ENCODE measurements at places on chromosomes 3 and 15.

DNA sequence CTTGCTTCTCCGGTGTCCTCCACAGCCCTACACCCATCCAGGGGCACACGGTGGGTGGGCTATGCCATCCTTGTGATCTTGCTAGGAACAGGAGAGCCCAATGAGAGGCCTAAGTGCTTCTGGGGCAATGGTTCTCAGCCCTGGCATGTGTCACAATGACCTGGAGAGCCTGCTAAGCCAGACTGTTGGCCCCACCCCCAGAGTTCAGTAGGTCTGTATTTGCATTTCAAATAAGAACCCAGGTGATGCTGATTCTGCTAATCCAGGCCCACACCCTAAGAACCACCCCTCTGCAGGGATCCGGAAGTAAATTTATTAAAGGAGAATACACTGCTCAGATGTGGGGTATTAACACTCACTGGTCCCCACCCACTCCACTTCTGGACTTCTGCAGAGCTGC, 57.9 kb downstream of the RORA start:
- no peak for DNase-seq

GRCh38 chr3:196198771-196199753, 12.1 kb downstream of the ZDHHC19 start:
- no peak for DNase-seq

- no peak for DNase-seq
These were observed 110.4 kb downstream of the IL12A start for GRCh38 chr3:160098926-160099626.

DNA sequence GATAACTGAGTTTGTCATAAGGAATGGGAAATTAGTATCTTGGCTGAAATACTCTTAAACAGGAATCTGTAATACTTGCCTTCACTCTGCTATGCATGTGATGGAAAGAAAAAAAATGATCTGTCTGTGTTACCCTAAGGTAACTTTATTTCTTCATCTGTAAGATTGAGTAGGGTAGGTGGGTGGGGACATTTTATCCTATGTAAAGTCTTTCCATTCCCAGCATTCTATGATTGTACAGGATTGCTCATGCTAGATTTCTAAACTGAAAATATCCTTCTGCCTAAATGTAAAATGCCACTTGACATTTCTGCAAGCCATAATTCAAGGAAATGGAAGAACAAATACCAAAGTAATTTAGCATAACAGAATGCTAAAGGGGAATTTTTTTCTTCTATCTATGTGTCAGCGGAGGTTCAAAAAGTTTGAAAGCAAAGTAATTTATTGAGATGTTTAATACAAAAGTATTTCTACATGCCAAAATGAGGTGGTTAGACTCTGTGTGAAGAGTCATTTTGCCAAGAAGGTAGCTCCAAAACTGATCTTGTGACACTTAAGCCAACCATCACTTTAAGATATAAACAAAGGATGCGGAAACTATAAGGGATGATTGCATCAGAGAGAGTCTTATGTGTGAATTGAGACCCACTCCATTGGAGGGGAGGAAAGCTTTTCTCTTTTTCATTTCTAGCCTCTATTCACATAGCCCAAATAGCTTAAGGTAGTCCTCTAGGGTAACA, 46.6 kb upstream of the SERPINI2 start:
- no peak for DNase-seq

GRCh38 chr15:47963265-47963664, 157.5 kb upstream of the SLC24A5 start:
- DNase-seq: no peak

DNA sequence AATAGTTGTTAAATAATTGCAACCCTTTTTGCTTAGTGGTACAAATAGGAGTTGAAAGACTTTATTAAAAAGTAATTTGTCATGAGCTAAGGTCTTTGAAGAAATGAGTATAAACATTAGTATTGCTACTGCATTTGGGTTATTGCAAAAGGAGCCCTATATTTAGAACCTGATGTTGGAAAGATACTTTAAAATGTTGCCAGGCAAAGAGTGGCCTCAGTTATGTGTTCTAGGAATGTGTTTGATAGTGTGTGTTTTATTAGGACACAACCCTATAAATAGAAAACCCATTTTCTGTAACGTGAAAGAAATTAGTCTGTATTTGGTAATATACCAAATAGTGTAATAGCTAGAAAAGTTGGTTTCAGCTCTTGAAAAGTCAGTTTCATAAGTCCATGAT, 10.7 kb downstream of the VPS8 start:
- DNase-seq: no peak

GRCh38 chr3:100754563-100755334, 45.5 kb downstream of the TFG start:
- no peak for DNase-seq

DNA sequence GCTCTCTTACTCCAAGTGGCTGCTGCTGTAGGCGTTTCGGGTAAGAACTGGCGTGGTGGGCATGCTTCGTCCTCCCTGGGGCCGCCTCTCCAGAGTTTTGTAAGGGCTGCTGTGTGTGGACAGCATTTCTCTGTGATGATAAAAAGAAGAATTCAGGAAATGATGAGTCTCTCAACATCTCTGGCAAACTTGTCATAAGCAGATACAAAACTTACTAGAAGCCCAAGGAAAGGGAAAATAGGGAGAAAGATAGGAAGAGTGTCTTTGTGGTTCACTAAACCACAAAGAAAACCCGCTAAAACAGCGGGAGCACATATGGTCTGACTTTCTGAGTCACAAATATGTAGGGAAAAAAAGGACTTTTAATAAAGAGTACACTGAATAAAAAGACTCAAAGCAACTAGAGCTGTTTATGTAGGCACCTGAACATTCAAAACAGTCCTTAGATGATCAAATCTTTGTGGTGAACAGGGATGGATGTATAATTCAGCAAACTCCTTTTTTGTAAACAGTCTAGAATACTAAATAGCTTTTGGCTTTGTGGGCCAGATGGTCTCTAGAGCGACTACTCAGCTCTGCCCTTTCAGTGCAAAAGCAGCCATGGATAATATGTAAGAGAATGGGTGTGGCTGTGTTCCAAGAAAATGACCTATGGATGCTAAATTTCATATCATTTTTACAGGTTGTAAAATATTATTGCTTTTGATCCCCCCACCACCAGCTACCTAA, 60.4 kb upstream of the LMOD3 start:
- no peak for DNase-seq

DNA sequence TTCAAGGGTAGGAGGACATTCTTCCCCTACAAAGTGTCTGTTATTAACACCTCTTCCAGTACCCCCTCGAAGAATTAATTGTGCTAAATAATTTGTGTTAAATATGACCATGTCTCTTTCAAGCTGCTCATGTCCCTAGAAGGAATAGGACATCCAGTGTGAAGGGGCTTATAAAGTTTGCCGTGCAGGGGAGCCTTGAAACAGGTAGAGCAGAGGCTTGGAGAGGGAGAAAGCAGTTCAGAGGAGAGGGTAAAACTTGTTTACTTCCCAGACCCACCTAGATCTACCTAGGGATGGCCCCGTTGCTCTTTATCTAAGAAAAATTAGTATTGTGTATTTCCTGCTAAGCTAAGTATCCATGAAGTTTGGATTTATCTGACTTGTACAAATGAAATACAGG, 114.8 kb downstream of the CACNA2D3 start:
- no peak for DNase-seq

- DNase-seq: no peak
These were observed 89.6 kb downstream of the TM4SF4 start for GRCh38 chr3:149564079-149564478.

DNA sequence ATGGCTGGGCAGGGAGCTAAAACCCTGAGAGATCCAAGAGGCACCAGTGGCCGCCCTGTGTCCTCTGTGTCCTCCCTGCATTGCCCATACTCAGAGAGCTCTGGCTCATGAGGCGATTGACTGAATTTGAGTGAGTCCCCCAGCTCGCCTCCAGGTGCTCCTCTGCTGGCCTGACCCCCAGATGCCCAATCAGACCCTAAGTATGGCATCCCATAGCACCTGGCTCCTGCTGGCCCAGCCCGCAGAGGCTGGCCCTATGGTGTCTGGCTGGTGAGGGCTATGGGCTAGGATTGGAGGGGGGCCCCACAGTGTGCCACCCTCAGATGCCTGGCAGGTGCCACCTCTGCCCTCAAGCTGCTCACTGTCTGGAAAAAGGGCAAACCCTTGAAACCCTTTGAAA, 1.6 kb upstream of the TKT start:
- no peak for DNase-seq

GRCh38 chr15:70354346-70354905, 256.7 kb upstream of the TLE3 start:
- DNase-seq: no peak

- no peak for DNase-seq
These were observed 1010.6 kb downstream of the ROBO2 start for GRCh38 chr3:78050276-78051065.

GRCh38 chr3:43175541-43175940, 69.7 kb upstream of the POMGNT2 start:
- DNase-seq: no peak

GRCh38 chr3:4720316-4721075, 227.3 kb downstream of the ITPR1 start:
- DNase-seq: no peak

DNA sequence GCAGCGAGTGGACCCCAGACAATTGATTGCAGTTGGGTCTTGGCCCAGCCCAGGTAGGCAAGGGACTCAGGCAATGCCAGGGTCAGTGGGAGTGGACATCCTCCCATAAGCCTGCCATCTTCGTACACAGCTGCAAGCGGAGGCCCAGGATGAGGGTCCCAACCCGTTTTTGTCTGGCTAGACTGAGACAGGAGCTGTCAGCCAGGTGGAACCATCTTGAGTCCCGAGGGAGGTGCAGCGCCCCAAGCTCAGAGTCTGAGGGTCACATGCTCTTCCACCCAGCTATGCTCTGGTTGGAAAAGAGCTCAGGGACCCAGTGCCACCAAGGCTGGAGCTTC, 22.6 kb upstream of the IP6K2 start:
- no peak for DNase-seq

DNA sequence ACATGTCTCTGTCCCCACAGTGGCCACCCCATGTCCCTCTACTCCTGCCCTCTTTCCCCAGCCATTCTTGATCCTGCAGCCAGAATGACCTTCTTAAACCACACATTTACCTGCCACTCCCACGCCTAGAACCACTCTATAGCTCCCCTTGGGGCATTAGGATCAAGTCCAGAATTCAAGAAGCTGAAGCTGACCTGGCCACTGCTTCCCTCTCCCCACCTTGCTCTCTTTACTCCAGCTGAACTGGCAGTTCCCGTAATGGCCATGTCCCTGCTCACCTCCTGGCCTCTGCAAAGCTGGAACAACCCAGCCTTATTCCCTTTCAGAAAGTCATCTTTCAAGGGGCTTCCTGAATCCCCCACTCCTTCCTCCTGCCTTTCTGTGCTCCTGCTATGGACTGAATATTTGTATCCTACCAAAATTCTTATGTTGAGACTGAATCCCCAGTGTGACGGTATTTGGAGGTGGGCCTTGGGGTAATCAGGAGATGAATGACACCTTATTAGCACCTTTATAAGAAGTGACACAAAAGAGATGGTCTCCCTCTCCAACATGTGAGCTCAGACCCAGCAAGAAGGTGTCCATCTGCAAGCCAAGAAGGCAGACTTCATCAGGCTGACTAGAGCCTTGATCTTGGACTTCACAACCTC, 3.8 kb downstream of the CSRNP1 start:
- no peak for DNase-seq

DNA sequence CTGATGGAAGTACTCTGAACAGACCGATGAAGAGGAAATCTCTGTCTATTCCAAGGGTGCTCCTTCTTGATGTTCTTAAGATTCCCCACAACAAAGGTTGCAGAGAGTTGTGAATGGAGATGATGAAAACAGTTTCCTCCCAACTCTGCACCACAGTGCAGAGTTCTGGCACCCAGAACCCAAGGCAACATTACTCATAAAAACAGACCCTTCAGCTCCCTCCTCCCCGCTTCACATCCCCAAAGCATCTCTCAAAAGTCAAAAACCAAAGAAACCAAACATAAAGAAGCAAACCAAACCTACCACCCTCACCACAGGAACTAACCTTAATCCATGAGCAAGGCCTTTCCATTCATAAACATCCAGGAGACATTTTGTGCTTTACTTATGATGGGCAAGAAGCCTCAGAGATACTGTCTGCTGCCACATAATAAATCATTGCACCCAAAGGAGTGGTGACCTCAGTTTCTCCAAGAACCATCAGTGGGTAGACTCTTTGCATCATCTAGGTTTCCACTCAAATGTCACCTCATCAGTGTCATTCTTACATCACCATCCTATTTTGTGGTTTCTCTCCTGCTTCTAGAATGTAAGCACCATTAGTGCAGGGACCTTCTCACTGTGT, 13.2 kb downstream of the PCOLCE2 start:
- DNase-seq: no peak

GRCh38 chr3:177835917-177836316, 638.6 kb upstream of the TBL1XR1 start:
- no peak for DNase-seq

DNA sequence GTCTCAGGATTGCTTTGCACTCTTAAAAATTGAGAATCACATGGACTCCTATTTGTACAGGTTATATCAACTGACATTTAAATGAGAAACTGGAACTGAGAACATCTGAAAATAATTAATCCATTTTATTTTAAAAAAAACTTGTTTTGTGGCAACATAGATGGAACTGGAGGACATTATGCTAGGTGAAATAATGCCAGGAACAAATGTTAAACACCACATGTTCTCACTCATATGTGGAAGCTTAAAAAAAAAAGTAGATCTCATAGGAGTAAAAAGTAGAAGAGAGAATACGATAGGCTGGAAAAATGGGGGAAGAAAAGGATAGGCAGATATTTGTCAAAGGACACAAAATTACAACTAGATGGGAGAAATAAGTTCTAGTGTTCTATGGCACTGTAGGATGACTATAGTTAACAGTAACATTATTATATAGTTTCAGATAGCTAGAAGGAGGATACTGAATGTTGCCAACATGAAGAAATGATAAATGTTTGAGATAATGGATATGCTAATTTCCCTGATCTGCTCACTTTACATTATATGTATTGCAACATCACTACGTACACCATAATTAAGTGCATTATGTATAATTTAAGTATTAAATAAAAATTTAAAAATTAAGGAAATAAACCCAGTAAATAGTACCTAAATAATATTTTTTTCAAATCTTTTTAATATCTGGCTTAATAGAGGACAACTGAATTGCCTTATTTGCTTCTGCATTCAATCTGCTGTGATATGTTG, 100.5 kb upstream of the TSPAN3 start:
- DNase-seq: no peak

DNA sequence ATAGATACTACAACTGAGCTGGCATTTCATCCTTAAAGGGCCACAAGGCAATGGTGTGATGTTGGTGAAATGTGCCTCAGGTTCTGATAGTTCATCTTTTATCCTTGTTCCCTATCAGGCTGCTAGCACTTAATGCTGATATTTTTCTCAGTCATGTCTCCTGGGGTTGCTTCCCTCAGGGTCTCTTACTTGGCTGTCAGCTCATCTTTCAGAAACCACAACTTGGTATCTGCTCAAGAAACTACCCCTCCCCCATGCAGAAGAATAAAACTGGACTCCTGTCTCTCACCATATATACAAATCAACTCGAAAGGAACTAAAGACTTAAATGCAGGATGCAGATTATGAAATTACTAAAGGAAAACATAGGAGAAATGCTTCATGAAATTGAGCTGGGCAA, 308.1 kb downstream of the CHST2 start:
- DNase-seq: no peak

- no peak for DNase-seq
These were observed 38.2 kb downstream of the VPS13C start for GRCh38 chr15:62021991-62022600.

GRCh38 chr3:149271669-149272068, 50.0 kb upstream of the CP start:
- DNase-seq: no peak

GRCh38 chr3:127820826-127821313, 1.4 kb downstream of the MGLL start:
- no peak for DNase-seq

Measured in stimulated activated CD8-positive, alpha-beta memory T cell treated with anti-CD3 and anti-CD28 coated beads, Interleukin-4, amount 100 ng/mL, for 1 hour (primary cell).